ENCODE measurements at places on chromosomes 7 and 10.

- peak; percentile 0 for ATAC-seq
These were observed 1.2 kb downstream of the GET4 start for GRCh38 chr7:877312-878232.

- no peak for ATAC-seq
These were observed 826 bp downstream of the GIMAP7 start for GRCh38 chr7:150515248-150516147.

GRCh38 chr7:83930262-83930661, 264.3 kb downstream of the SEMA3A start:
- no peak for ATAC-seq

DNA sequence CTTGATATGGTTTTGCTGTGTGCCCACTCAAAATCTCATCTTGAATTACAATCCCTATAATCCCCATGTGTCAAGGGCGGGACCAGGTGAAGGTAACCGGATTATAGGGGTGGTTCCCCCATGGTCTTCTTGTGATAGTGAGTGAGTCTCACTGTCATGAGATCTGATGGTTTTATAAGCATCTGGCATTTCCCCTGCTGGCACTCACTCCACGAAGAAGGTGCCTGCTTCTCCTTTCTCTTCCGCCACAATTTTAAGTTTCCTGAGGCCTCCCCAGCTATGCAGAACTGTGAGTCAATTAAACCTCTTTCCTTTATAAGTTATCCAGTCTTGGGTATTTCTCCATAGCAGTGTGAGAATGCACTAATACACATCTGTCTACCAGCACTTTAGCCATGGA, 109.5 kb upstream of the SDK1 start:
- ATAC-seq = no peak

GRCh38 chr10:9024210-9024609, 969.7 kb downstream of the GATA3 start:
- no peak for ATAC-seq

- ATAC-seq = no peak
These were observed 41.0 kb upstream of the TMEM248 start for GRCh38 chr7:66880053-66880452.

DNA sequence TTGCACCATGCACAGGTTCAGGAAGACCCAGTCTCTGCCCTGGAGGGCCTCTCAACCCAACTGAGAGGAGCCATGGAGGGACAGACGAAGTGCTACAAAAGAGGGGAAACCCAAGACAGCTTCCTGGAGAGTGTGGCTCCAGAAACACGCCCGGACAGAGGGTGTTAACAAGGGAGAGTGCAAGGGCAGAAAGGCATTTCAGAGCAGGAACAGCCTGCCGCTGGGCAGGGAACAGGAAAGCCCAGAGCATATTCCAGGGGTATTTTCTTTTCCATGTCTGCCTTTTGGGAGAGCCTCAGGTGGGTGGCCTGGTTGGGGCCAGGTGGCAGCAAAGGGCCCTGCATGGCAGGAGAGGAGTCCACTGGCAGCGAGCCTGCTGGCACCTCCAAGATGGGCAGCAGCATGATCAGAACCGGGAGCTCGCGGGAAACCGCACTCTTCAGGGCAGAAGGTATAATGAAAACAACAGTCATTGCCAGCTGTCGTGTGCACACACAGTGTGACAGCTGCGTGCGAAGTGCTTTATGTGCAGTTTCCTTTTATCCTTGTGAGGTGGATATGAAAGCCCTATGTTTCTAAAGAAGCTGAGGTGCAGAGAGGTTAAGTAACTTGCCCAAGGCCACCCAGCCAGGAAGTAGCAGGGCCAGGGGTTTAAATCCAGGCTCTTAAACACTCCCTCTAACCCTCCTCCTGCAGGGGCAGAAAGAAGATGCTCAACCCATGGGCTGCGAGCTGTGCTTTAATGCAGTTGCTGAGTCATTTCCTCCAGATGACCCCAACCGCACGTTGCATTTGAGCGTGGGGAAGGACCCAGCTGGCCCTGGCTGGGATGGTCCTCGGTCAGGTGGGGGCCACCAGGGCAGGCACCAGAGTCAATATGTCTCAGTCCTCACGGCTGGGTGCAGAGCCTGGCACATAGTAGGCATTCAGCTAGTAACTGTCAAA, 128.6 kb downstream of the OAT start:
- no peak for ATAC-seq

DNA sequence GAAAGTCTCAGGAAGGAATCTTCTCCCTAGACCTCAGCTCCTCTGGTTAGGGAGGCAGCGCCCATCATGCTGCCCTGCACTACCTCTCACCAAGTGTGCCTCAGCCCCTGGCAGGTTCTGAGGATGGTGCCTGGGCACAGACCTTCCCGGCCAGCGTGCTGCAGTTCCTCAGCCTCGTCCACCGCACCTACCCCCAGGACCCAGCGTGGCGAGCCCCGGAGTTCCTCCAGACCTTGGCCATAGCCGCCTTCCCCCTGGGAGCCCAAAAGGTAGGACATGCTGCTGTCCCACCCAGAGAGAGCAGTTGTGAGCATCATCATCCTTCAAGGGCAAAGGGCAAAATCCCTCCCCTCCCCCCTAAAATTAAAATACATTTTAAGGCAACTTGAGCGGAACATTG, 122.5 kb downstream of the LRRC18 start:
- no peak for ATAC-seq

DNA sequence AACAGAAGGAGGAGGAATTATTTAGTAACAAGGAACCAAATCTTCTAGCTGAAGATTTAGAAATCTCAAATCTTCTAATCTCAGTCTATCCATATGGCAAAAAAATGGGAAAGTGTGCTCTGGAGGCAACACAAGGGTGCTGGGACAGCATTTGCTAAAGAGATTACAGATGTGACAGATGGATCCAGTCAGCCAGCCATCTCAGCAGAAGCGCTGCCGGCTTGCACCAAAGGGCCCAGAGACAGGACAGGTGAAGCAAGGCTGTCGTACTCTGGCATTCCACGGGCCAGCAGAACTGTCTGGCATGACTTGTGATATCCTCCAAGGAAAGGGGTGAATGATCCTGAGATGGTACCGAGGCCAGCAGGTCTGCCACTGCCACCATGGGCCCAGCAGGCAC, 45.7 kb upstream of the GJD4 start:
- ATAC-seq = no peak

DNA sequence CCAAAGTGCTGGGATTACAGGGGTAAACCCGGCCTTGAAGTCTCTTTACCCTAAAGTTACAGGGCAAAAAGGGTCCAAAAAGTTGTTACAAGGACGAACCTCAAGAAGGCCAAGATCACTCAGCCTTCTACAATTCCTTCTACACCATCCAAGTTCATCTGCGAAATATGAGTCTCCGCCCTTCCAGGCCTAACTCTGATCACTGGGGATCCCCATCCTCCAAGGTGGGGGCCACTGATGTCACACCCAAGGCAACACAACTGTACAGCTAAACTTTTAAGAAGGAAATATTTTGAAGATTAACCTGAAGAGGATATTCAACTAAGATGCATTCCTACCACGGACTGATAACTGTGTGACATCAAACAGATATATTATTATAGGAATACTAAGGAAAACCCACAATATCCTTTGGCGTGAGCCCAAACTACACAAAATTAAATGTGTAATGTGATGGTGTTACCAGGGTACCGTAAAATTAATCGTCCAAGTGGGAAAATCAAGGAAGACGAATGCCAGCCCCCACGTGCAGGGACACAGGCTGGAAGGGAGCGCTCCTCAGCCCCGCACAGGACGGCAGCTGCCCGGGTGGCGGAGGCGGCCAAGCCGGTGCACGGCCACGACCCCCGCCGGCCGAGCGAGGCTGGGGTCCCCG, 1.0 kb downstream of the PAXIP1 start:
- no peak for ATAC-seq

DNA sequence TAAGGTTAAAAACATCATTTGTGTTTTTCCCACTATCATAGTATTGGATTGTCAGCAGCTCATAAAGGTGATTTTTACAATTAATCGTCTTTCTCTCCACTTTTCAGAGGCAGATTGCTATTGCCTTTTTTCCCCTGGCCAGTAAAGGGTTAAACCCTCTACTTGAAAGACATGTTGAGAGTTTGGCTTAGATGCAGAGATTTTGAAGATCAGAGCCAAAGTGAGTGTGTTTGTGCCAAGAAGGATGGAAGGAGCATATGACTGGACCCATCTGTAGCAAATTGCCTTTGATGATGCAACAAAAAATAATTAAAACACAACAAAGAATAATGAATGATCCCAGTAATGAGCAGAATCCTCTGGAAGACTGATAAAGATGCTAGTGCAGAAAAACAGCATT, 373.1 kb downstream of the MALRD1 start:
- no peak for ATAC-seq

DNA sequence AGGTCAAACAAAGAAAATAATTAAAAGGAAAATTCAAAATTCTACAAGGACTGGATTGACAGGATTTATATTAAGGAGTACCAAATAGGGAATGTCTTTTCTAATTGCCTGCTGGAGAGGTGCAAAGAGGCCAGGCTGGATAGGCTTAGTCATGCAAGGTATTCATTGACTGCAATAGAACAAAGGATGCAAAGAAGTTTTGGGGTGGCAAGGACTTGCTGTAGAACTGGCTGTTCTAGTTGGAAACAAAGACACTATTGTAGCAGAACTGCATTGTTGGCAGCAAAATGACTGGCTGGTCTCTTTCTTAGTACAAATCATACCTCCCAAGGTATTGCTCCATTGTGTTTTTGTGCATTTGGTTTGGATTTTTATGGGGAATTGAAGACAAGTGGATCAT, 10.1 kb downstream of the ITGB8 start:
- peak; percentile 99 for ATAC-seq

- no peak for ATAC-seq
These were observed 110.2 kb downstream of the SRPK2 start for GRCh38 chr7:105278565-105278964.

DNA sequence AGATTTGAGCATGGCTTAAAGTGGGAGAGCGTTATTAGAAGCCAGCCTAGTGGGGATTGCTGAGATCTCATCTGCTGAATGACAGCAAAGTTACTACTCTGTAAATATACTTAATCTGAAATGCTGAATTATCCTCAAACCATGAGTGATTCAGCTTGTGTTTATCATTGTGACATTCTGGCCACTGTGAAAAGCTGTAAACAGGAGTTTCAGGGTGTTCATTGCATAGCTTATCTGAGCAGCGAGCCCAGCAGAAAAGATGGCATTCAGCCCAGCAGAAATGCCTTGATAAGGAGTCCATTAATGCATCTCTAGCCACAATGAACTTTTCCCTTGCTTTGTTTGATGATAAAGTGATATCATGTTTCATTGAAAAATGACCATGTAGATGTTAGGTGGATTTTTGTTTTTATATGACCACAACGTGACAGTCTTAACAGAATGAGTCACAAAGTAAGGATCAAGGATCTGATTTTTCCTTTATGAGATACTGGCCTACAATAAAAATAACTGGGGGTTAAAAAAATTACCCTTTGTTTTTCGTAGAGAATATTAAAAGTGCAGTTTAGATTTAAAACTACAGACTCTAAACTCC, 7.8 kb downstream of the TES start:
- ATAC-seq = no peak

GRCh38 chr10:78543749-78544362, 510.2 kb downstream of the RPS24 start:
- ATAC-seq = no peak

GRCh38 chr10:86976362-86977056, 8.2 kb downstream of the ADIRF start:
- ATAC-seq = no peak

GRCh38 chr10:27774831-27775230, 29.2 kb upstream of the MKX start:
- ATAC-seq = no peak

DNA sequence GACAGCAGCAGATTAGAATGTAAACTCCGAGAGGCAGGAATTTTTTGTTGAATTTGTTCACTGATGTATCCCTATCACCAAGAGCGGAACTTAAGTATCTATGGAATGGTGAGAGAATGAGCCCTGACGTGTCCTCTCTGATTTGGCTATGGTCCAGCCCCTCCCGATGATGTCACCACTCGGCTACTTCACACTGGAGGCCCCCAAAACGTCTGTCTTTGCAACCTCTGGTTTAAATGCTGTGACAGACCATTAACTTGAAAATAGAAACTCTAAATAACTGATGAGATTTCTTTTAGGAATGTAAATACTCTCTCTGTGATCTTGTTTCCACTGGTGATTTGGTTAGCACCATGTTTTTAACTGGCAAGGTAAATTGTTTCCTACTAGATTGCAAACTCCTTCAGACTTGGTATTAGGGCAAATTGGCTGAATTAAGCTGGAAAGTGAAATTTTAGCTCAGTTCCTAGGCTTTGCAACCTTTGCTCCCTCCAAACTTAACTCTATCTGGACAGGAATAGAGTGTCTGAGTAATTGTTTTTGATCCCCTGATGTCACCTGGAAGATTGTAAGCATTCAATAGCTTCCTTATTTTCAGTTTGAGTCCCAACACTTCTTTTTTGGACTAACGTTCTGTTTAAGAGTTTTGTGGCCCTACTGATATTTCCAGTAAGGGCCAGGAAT, 19.1 kb downstream of the SLC16A12 start:
- ATAC-seq = no peak

DNA sequence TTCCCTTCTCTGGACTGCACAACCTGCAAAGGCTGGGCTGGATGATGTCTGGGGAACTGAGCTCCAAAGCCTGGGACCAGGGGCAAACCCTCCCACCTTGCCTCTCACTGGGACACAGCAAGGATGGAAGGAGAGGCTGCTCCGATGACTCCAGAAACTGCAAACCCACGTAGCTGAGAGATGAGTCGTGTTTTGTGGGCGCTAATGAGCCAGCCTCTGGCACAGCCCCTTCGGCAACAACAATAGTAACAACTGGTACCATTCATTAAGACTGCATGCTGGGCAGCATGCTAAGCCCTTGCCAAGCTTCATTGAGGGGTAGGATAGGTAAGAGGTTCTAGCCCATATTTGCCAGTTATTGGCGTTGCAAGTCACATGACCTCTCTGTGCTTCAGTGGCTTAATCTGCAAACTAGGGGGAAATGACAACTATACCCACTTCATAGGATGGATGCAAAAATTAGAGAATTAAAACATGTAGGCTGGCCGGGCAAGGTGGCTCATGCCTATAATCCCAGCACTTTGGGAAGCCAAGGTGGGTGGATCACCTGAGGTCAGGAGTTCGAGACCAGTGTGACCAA, 145.9 kb downstream of the SH3PXD2A start:
- ATAC-seq = no peak

DNA sequence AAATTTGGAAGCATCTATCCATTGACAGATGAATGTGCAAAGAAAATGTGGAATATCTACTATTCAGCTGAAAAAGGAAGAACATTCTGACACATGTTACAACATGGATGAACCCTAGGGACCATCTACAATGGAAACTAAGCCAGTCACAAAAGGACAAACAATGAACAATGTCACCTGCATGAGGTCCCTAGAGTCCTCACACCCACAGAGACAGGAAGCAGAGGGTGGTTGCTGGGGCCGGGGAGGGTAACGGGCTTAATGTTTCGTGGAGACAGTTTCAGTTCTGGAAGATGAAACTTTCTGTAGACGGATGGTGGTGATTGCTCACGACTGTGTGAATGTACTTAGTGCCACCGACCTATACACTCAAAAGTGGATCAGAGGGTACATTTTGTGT, 282.9 kb downstream of the ADARB2 start:
- ATAC-seq = peak; percentile 27

DNA sequence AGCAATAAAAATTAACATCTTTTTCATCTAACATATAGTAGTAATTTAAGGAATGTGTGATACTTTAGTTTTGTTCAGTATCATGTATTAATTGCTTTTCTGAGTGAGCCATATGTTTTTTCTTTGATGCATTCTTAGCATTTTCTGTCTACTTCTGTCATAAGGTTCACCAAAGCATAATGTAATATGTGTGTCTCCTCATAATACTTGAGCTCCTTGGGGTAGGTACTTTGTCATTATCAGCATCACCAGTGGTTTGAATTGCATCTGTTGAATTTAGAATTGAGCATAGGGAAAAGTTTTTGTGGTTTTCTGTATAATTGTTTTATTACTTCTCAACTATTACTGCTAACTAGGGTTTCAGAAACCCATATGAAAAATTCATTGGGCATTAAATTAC, 26.5 kb downstream of the VPS50 start:
- no peak for ATAC-seq

All from esophagus mucosa (tissue), 1 donor.